ENCODE measurements at places on chromosomes 1 and 21. TPM values are rescaled to one million over a fixed set of nuclear protein-coding genes. Genes with fewer than 3 reads are reported as not detected.

DNA sequence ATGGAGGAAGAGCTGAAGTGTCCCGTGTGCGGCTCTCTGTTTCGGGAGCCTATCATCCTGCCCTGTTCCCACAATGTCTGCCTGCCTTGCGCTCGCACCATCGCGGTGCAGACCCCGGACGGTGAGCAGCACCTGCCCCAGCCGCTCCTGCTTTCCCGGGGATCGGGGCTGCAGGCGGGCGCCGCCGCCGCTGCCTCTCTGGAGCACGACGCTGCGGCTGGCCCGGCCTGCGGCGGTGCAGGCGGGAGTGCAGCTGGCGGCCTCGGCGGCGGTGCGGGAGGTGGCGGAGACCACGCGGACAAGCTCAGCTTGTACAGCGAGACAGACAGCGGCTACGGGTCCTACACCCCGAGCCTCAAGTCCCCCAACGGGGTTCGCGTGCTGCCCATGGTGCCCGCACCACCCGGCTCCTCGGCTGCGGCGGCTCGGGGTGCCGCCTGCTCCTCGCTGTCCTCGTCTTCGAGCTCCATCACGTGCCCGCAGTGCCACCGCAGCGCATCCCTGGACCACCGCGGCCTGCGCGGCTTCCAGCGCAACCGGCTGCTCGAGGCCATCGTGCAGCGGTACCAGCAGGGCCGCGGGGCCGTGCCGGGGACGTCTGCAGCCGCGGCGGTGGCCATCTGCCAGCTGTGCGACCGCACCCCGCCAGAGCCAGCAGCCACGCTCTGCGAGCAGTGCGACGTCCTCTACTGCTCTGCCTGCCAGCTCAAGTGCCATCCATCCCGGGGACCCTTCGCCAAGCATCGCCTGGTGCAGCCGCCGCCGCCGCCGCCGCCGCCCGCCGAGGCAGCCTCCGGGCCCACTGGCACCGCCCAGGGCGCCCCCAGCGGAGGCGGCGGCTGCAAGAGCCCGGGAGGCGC, 1.3 kb downstream of the TRIM67 start:
- DNase-seq = no peak

- no peak for DNase-seq
Measured at GRCh38 chr1:25206201-25206600, 26.1 kb downstream of the SYF2 start.

DNA sequence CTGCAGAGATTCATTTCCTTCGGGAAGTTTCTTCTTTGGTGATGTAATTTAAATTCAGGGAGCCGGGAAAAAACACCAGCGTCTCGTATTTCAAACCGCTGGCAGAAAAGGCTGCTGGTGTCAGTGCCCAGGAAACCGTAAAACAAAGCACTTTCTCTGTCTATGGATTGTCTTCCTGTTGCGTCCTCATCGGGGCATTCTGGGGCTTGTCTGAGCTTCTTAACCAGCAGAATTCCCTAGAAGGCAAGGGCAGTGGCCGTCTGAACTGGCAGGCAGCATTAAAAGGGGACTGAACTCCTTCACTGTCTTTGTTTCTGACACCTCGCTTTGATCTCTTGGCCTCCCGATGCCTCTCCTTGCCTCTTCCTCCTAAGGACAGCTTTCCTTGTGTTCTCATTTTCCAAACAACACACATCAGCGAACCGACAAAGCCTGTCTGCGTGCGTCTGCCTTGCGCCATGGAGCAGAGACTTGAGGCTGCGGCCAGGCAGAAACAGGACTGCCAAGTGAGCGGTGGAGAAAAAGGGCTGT, 391.6 kb upstream of the VAMP3 start:
- DNase-seq = no peak

The PTPRC gene
- 1.4 TPM for total RNA-seq

DNA sequence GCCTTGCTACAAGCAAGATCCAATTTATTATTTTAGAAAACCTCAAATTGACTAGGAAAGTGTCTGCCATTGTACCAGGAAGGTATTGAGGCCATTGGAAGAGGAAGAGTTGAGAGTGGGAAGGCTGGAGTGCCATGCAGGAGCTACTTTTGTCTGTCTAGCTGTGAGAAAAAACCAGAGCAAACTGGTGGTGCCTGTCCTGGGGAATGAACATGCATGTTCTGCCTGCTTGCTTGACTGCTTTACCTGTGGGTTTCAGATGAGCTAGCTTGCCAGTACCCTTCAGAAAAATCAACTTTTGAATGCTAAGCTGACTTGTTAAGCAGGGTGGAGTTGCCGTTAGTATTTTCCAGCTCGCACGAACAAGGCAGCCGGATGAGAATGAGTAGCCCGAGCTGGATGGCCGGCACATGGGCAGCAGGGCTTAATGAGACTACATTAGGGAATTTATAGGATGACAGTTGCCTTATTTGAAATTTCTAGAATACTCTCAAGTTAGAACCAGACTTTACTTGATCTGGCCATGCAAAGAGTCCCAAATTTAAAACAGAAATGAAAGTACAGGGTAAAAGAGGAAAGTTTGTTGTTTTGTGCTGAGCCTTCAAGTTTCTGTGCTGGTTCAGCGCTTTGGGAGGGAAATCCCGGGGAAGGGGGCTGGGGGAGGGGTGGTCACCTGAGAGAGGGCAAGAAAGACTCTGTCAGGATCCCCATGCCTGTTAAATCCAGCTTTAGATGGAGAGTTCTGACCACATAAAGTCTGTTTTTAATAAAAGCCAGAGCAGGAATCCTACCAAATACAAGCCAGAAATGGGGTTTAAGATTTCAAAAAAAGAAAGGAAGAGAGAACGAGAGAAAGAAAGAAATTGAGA, 29.6 kb upstream of the C1orf105 start:
- DNase-seq = no peak
